Bronchial smooth muscle cell (primary cell): ENCODE measurements at places on chromosomes 7 and 10. TPM values are rescaled to one million over a fixed set of nuclear protein-coding genes. Genes with fewer than 3 reads are reported as not detected.

SNX13 gene
- total RNA-seq = 26.1 and 37.7 TPM in 2 replicates

NXPH1 gene
- total RNA-seq = not detected in 2 replicates

LEP gene
- total RNA-seq = not detected in 2 replicates

CABCOCO1 gene
- 0.26 and 0.79 TPM in 2 replicates for total RNA-seq

MAD1L1 gene
- total RNA-seq = 55.2 and 59.7 TPM in 2 replicates

PHKG1 gene
- 0.47 and 1.0 TPM in 2 replicates for total RNA-seq

NDUFB2 gene
- 97.5 and 169 TPM in 2 replicates for total RNA-seq

NKX1-2 gene
- not detected in 2 replicates for total RNA-seq

GSTO2 gene
- 1.7 and 2.4 TPM in 2 replicates for total RNA-seq

UNCX gene
- total RNA-seq = not detected in 2 replicates

NACAD gene
- total RNA-seq = 1.7 and 2.8 TPM in 2 replicates

SFMBT2 gene
- total RNA-seq = 0.17 and 0.47 TPM in 2 replicates

ZNF365 gene
- total RNA-seq = 0.94 and 2.8 TPM in 2 replicates

SPDYE6 gene
- not detected in 2 replicates for total RNA-seq

SKIDA1 gene
- 0.47 and 0.60 TPM in 2 replicates for total RNA-seq

AZGP1 gene
- total RNA-seq = not detected in 2 replicates

PRR15 gene
- total RNA-seq = 0.16 TPM in 1 of 2 replicates, not detected in the other

AKR1E2 gene
- total RNA-seq = 3.8 and 9.3 TPM in 2 replicates
